Fibroblast of skin of scalp (primary cell): ENCODE measurements at places on chromosomes 16 and 17.

DNA sequence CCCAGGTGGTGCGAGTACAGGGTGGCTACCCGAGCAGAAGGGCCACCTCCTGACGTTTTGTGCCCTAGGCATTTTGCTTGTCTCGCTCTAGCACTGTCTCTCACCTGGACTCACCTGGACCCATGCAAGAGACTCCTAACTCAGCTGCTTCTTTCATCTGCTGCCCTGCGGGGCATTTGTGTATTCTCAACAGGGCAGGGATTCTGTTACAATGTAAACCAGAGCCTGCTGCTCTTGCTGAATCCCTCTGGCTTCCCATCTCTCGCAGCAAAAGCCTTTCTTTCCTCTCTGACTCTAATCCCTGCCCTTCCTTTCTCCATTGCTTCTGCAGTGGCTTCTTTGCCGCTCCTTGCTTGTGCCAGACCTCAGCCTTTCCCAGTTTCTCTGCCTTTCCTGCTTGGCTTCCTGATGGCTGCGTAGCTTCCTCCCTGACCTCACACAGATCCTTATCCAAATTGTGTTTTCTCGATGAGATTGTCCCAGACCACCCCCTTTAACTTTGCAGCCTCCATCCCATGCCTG lies 10.2 kb downstream of the ARSG start:
- DNase-seq, result no peak

DNA sequence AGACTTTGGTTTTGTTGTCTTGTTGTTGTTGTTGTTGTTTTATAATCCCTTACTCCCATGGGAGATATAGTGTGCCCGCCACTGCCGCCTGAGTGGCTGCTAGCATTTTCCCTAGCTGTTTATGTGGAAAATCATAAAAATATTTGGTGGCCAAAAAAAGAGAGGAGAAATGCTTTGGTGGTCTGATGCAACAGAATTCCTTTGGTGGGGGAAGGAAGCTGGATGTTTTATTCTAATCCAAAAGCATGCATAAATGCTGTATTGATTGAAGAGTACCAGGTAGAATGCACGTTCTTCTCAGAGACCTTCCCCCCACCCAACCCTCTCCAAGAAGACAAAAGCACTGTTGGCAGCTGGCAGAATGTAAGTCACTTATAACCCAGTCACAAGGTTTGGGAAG lies 93.2 kb downstream of the C17orf67 start:
- peak; percentile 65 for DNase-seq

GRCh38 chr17:36808180-36808661 lies 129.1 kb upstream of the LHX1 start:
- no peak for DNase-seq

DNA sequence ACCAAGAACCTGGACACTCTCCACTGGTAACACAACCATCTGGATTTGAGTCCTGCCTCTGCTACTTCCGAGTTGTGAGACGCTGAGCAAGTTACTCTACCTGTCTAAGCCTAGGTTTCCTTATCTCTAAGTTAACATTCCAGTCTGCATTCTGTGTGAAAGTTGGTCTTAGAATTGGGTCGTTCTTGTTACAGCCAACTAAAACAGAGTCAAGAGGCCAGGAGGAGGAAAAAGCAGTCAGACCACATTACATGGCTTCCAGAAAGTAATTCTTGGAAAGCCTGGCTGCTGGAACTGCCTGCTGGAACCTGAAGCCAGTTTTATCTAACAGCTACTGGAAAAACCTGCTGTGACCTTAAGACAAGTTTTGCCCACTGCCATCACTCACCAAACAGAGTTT lies 38.4 kb upstream of the XYLT1 start:
- no peak for DNase-seq

DNA sequence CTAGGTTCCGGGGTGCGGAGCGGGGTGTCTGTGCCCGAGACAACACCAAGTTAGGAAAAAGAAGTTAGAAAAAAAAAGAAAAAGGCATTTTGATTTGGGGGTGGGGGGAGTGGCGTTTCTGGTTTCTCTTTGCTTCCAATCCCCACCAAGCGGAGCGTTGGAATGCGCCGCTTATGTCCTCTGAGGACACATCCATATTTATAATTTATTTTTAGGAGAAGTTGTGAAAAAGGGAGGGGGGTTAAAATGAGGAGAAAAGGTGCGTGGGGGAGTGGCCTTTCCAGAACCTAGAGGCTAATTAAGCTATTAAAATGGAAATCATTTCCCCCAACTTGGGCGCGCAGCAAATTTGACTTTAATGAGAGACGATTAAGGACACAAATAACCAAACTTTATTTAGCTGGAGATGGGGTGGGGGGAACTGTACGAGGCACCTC lies 232.1 kb downstream of the MRTFB start:
- peak; percentile 53 for DNase-seq

DNA sequence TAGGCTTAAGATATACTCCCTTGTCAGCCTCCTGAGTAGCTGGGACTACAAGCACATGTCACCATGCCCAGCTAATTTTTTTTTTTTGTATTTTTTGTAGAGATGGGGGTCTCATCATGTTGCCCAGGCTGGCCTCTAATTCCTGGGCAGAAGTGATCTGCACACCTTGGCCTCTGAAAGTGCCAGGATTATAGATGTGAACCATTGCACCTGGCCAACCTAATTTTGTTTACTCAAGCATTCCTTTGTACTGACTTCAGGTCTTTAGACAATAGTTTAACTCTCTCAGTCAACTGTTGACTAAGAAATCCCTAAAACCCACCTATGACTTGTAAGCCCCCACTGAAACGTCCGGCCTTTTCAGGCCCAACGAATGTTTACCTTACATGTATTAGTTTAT lies 628.3 kb upstream of the CDH8 start:
- no peak for DNase-seq

- no peak for DNase-seq
Measured at GRCh38 chr16:26992666-26993349, 73.9 kb upstream of the C16orf82 start.

- no peak for DNase-seq
Measured at GRCh38 chr17:55482591-55483389, 28.5 kb downstream of the SMIM36 start.

GRCh38 chr17:49359990-49360795 lies 1.9 kb downstream of the ZNF652 start:
- DNase-seq, result no peak

GRCh38 chr17:50476545-50477315 lies 1.9 kb upstream of the RSAD1 start:
- DNase-seq, result no peak

DNA sequence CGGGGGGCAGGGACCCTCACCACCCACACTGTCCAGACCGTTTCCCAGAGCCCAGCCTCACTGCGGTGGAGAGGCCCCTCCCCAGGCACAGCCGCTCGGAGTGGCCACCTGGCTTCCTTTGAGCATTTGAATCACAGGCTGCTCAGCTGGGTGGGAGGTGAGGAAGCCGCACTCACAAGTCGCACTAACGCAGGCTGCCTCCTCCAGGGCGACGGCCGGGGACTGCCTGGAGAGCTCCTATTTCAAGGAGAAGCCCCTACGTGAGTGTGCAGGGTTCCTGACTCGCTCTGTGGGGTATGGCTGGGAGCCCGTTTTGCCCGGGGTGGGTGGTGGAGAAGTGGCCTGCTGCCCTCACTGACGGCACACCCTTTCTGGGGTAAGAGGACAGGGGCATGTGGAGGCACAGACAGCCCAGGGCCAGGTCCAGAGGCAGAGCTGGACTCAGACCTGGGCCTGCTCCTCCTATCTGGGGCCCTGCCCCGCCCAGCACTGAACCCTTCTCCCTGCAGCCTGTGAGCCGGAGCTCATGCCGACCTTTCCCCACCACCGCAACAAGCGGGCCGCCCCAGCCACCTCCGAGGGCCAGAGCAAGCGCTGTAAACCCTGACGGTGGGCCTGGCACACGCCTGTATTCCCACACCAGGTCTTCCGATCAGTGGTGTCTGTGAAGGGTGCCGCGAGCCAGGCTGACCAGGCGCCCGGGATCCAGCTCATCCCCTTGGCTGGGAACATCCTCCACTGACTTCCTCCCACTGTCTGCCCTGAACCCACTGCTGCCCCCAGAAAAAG lies 6.2 kb downstream of the SPATA2L start:
- no peak for DNase-seq

DNA sequence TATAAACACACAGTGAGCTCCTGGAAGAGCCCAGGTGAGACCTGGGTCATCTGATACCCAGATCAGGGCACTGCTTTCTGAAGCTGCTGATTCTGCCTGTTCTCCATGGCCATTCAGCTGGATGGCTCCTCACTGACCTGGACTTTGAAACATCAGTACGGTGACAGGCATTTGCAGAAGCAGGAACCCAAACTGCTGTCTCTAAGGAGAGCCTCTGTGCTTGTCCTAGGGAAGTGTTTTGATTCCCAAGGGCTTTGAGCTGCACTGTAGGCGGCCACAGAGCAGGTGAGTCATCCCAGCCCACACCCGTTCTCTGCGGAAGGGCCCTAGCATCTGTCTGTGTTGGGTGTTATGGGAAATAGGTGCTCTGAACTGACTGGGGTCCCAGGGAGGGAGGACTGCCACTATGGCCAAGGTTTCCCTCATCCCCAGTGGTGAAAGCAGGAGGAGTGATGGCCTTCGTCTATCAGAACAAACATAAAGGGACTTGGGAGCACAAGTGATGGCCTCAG lies 60.7 kb upstream of the ADCY9 start:
- peak; percentile 29 for DNase-seq

DNA sequence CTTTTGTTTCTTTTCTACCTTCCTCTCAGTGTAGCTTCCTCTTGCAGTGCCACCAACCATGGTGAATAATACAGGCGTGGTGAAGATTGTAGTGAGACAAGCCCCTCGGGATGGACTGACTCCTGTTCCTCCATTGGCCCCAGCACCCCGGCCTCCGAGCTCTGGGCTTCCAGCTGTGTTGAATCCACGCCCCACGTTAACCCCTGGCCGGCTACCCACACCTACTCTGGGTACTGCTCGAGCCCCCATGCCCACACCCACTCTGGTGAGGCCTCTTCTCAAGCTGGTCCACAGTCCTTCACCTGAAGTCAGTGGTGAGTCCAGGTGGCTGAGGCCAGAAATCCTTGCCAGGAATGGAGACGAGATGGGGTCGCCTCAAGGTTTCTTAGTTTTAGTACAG lies 23.9 kb downstream of the SRCAP start:
- DNase-seq, result no peak

- DNase-seq, result no peak
Measured at GRCh38 chr16:9134306-9134705, 42.9 kb downstream of the HAPSTR1 start.

- DNase-seq, result no peak
Measured at GRCh38 chr16:83722456-83723183, 85.2 kb upstream of the HSBP1 start.

DNA sequence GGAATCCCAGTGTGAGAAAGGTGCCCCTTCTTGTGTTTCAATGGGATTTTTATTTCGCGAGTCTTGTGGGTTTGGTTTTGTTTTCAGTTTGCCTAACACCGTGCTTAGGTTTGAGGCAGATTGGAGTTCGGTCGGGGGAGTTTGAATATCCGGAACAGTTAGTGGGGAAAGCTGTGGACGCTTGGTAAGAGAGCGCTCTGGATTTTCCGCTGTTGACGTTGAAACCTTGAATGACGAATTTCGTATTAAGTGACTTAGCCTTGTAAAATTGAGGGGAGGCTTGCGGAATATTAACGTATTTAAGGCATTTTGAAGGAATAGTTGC lies 567 bp downstream of the UBB start:
- peak; percentile 8 for DNase-seq
